ENCODE measurements at places on chromosomes 1 and 21.

- DNase-seq, result peak; percentile 66
These were observed 6.6 kb downstream of the PEAR1 start for GRCh38 chr1:156899956-156900718.

DNA sequence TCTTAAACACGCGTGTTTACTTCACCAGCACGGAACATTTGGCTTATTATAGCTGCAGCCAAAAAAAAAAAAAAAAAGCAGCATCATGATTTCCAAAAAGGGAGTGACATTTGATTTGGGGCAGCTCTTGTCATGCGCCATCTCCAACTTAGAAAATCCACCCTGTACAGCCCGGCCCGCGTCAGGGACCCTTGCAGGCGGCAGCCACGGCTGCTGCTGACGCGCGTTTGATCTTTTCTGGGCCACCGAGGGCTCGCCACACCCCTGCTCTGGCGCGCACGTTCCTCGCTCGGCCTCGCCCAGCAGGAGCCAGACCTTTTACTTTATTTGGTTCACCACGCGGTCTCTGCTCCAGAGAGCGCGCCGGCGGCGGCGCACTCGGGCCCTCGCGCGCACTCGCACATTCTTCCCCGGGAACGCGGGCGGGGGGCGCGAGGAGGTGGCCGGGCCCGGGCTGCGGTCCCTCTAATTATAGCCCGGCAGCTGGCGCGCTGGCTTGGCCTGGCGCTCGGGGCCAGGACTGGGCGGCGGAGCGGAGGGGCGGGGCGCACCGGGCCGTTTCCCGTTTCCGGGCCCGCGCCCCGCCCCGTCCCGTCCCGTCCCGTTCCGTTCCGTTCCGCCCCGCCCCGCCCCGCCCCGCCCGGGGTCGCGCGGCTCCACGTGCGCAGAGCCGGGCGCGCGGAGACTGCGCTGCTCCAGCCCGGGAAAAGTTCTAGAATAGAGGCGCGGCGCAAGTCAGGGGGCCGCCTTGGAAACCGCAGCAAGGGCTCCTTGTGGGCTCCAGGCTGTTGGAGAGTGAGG lies 10.2 kb downstream of the IRF2BP2 start:
- DNase-seq, result peak; percentile 85

DNA sequence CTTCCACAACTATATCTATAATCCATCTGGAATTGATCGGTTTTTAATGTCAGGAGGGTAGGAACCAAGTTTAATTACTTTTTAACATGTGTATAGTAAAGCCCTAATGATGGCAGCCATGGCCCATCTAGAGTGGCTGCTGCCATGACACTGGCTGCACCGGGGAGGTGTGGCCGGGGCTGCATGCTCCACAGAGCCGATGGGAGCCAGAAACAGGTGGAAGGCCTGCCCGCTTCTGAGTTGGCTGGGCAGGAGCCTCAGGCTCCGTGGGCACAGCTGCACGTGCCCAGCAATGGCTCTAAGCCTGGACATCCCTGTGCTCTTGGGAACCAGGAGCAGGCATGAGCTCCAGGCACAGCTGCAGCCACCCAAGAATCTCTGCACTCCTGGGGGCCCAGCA lies 73.0 kb downstream of the GBP6 start:
- DNase-seq, result no peak

DNA sequence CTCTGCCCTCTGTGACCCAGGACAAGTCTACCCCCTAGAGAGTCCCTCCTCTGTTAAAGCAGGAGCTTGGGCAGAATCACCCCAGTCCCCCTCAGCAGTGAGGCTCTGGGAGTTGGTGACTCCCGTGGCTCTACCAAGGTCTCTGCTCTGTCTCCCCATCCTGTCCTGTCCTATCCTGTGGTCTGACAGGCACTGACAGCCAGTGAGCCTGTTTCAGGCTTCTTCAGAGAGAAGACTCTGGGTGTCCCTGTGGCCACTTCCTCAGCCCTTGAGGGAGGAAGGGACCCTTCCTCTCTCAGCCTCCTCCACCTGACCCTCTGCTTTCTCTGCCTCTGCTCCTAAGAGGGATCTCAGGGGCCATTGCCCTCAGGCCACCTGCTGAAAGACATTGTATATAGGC lies 148.7 kb downstream of the FCRL5 start:
- DNase-seq, result no peak

GRCh38 chr1:160159846-160160245 lies 8.4 kb downstream of the ATP1A4 start:
- DNase-seq, result no peak

DNA sequence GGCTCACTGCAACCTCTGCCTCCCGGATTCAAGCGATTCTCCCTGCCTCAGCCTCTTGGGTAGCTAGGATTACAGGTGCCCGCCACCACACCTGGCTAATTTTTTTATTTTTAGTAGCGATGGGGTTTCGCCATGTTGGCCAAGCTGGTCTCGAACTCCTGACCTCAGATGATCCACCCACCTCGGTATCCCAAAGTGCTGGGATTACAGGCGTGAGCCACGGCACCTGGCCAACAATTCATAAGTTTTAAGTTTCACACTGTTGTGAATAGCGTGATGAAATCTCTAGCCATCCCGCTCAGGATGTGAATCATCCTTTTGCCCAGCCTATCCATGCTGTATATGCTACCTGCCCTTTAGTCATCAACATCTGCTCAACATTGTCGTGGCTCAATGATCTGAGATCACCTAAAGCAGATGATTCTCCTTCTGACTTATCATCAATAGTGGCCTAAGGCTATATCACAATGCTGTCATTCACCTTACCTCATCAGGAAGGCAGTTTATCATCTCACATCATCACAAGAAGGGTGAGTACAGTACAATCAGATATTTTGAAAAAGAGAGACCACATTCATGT lies 2.6 kb downstream of the PFDN2 start:
- peak; percentile 90 for DNase-seq

GRCh38 chr1:62181532-62181931 lies 13.1 kb upstream of the L1TD1 start:
- DNase-seq, result no peak

GRCh38 chr1:155171836-155172731 lies 1.0 kb downstream of the KRTCAP2 start:
- DNase-seq, result no peak

DNA sequence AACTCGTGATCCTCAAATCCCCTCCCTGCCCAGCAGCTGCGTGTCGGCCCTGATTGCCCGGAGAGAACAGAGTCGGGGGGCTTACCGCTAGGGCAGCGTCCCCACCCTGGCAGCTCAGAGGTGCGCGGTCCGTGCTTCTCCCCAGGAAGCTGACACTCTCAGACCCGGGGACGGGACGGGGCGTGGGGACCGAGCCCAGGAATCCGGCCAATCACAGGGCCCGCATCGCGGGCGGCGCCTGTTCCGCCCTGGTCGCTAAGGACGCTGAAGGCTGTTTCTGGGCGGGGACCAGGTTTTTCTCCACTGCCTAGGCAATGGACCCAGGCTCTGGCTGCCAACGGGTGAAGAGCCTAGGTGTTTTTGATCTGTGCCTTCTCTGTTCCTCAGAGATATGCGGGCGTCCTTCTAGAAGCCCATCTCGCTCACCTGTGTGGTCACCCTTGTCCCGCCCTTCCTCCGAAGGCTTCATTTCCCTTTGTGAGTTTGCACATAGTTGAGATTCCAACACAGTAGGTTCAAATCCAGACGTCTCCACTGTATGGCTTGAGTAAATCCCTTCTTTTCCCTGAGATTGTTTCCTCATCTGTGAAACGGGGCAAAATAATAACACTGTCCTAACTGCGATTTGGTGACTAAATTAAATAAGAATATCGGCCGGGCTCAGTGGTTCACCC lies at the start of gene C1orf87:
Gene C1orf87, minus strand, starts transcription at position 166 of the 674 bp plus-strand sequence. CDS start 1,127 bp downstream, outside the sequence.
- DNase-seq, result no peak

GRCh38 chr21:44926331-44927101 lies 5.8 kb upstream of the ITGB2 start:
- peak; percentile 33 for DNase-seq

- DNase-seq, result no peak
These were observed 22.4 kb upstream of the AHCTF1 start for GRCh38 chr1:246954126-246954525.

- no peak for DNase-seq
These were observed 25.3 kb downstream of the SPATA46 start for GRCh38 chr1:162351246-162351842.

- DNase-seq, result no peak
These were observed 186.0 kb downstream of the DYRK1A start for GRCh38 chr21:37552496-37553029.

- DNase-seq, result no peak
These were observed 52.7 kb upstream of the ST6GALNAC3 start for GRCh38 chr1:76021846-76022245.

GRCh38 chr1:234040446-234041317 lies 136.2 kb downstream of the SLC35F3 start:
- DNase-seq, result no peak

DNA sequence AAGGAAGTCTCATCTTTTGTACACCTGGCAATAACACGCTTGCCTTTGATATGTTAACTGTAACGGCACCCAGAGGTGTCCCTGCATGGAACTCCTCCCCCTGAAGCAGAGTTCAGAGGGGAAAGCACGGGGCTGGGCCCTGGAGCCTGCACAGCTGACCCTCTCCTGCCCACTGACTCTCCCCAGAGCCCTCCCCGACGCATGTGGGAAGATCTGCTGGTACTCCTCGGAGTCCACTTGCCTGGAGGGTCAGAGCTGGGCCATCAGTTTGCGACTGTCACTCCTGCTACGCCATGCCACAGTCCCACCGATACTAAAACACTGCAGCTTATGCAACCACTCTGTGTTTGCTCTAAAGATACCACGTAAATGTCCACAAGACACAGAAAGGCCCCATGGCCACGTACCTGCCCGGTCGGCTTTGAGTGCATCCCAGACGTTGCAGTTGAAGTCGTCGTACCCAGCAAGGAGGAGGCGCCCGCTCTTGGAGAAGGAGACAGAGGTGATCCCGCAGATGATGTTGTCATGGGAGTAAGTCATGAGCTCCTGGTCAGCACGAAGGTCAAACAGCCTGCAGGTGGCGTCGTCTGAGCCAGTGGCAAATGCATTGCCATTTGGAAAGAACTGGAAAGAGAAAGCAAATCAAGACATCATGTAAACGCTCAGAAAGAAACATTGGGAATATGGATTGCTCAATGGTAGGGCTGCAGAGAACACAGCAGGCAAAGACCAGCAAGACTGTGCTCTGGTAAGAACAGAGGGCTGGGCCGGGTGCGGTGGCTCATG lies 10.6 kb upstream of the NADK start:
- DNase-seq, result peak; percentile 16

DNA sequence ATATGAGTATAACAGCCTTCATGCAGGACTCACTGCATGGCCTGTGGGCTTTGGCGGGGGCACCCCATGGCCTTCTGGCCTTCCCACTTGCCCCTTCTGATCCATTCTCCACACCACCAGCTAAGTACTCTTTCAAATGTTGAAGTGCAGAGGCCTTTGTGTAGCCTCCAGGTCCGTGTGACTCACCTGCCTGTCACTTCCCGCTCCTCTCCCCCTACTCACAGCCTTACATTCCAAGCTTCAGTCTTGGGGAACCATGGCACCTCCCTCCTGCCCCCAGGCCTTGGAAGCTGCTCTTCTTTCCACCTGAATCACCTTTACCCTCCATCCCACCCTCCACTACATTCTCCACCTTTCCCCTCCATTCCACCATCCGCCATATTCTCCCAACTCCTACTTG lies 69.6 kb downstream of the PGM1 start:
- peak; percentile 33 for DNase-seq

GRCh38 chr1:44847845-44848244 lies 4.8 kb upstream of the PTCH2 start:
- no peak for DNase-seq

DNA sequence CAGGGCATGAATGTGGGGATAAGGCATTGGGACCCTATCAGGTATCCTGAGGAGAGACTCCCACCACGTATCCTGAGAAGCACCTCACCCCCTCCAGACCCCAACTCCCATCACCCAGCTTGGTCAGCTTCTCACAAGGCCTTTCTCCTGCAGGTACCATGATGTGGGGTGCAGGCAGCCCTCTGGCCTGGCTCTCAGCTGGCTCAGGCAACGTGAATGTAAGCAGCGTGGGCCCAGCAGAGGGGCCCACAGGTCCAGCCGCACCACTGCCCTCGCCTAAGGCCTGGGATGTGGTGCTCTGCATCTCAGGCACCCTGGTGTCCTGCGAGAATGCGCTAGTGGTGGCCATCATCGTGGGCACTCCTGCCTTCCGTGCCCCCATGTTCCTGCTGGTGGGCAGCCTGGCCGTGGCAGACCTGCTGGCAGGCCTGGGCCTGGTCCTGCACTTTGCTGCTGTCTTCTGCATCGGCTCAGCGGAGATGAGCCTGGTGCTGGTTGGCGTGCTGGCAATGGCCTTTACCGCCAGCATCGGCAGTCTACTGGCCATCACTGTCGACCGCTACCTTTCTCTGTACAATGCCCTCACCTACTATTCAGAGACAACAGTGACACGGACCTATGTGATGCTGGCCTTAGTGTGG lies 1.3 kb downstream of the GPR3 start:
- no peak for DNase-seq

DNA sequence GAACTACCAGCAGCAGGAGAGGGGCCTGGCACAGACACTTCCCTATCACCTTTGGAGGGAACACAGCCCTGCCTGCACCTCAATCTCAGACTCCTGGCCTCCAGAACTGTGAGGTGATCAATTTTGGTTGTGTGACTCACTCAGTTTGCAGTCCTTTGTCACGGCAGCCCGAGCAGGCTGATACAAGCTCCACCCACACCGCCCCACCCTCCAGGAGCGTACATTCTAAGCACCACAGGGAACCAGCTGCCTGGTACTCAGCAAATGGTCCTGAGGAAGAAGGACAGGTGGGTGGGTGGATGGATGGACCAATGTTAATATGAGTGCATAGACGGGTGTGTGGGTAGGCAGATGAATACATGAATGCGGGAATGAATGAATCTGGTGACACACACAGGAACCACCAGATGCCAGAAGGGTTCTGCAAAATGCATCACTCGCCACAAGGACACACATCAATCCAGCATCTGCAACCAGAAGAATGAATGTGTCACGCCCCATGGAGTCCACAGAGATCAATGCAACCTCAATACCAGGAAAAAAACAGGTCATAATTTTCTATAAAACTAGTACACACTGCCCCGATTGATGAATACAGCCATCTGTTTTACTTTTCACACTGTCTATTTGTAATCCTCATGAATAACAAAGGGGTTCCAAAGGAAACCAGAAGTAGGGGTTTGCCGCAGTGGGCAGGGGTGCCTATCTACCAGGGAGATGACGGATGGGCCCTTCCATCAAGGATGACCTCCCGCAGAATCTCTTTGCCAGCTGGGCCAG lies 284.5 kb downstream of the NPHP4 start:
- no peak for DNase-seq

- no peak for DNase-seq
These were observed 78.3 kb upstream of the BARHL2 start for GRCh38 chr1:90795431-90795830.

DNA sequence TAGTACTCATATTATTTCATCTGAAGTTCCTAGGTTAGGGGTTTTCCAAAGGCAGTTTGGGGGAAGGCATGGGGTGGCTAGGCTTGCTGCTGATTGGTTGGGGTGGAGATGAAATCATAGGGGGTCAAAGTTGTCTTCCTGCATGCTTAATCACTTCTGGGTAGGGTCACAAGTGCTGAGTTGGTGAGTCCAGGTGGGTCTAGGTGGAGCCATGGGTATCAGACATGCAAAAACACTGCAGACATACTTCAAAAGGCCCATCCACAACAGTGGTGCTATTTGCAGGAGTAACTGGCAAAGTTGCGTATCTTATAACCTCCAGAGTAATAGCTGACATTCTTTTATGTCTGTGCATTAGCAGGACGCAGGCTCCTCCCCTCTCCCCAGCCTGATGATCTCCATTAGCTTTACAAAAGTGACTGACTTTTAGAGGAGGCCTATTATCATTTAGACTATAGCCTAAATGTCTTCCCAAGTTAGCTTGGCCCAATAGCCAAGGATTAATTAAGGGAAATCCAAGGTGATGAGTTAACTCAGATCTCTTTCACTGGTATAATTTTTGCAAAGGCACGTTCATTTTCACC lies 374.4 kb upstream of the PRMT6 start:
- DNase-seq, result no peak

- no peak for DNase-seq
These were observed 189.4 kb upstream of the HOOK1 start for GRCh38 chr1:59625384-59625783.

Measured in fibroblast of upper back skin (primary cell).